Activated CD8-positive, alpha-beta memory T cell treated with anti-CD3 and anti-CD28 coated beads for 1 hour (primary cell): ENCODE measurements at places on chromosomes 16 and 17.

DNA sequence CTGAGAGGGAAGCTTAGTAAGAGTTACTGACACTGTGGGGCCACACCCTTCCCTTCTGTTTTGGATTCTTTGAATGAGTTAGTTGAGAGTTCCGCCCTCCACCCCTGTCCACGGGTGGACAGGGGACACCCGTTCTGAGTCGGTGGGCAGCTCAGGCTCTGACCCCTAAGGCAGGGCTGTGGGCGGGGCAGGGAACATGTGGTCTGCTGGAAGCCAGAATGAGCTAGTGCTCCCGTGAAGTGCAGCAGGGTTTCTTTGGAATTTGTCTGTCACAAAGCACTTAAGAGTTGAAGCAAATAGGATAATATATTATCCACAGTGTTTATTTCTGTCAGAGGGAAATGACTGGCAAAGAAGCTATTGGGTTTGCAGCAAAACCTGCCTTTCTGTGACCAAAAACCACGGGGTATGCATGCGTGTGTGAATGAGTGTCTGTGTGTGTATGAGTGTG lies 90.1 kb downstream of the CLEC16A start:
- DNase-seq, result no peak

DNA sequence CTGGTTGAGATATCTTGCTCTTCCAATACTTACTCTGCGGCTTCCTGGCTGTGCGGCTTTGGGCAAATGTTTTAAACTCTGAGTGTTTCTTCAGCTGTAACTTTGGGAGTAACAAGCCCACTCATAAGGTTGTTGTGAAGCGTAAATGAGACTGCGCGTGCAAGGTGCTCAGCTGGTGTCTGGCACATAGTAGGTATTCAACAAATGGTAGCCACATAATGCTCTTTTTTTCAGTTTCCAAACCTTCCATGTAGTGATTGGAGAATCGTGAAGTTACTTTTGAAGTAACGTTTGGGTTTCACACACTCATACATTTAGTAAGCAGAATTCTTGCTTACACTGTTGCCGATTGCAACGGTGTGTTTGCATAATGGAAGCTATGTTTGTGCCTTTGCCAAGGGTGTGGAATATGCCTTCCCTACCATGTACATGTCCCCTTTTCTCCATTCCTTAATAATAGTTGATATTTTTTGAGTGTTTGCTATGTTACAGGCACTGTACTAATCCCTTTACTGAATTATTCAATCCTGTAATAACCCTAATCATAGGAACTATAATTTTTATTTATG lies 829 bp downstream of the DHRS7B start:
- DNase-seq, result no peak

- DNase-seq, result no peak
Measured at GRCh38 chr16:13829697-13830299, 90.2 kb upstream of the ERCC4 start.

DNA sequence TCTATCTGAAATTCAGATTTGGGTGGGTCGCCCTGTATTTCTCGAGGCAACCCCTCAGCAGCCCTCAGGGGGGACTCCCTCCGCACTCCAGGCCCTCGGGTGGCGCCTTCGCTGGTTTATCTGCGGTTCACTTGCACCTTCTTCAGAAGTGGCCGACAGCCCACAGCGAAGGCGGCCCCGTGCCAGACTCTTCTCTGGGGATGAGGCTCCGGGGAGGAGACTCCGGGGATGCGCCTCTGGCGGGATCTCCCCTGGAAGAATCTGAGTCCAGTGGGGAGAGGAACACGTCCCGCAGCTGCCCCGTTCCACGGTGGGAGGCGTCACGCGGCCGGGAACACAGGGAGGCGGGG lies 63.9 kb upstream of the DNAJA2 start:
- no peak for DNase-seq
